ENCODE measurements at places on chromosomes 11 and 22.

- DNase-seq = no peak
Measured at GRCh38 chr11:8067929-8068575, 13.0 kb upstream of the TUB start.

- no peak for DNase-seq
Measured at GRCh38 chr11:128196235-128196634, 391.1 kb downstream of the ETS1 start.

DNA sequence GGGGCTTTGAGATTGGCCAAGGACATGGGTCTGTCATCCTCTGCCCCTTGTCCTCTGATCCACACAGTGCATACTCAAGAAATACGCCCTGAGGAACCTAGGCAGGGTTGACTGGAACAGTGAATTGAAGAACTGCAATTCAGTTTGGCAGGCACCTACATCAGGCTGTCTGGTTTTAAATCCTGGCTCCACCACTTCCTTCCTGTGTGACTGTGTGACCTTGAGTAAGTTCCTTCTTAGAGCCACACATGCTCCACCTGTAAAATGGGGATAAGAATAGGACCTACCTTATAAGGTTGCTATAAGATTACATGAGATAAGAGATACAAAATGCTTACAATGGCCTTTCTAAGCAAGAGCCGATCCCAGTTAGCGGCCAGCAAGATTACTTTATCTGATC, 15.8 kb upstream of the TCF20 start:
- no peak for DNase-seq

DNA sequence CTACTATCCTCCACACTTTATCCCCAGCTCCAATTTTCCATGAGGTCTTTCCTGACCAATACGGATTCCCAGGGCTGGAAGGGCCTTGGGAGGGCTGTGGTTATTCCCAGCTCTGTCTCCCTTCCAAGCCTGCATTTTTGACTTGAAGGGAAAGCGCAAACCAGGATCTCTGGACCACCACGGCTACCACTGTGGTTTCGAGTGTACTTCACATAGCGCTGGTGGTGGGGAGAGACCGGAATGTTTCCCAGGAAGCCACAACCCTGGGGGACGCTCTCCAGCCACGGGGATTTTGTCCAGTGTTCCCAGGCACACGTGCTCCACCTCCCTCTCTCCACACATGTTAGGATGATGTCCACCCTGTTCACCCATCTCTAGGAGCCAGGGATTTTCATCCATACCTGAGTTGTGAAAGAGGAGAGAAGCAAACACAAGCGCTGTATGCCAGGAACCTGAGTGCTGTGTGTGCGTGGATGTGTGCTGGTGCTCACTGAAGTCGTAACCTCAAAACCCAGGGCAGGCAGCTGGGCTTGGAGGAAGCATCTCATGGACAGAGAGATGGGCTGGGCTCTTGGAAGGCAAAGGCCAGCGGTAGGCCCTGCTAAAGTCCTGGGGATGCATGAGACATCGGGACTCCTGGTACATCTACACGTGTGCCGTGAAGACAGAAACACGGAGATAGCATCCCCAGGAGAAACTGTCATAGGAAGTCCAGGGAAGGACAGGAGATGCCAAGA, 1.3 kb upstream of the NPTXR start:
- no peak for DNase-seq

GRCh38 chr11:69439651-69440464, 41.6 kb upstream of the LINC01488 start:
- no peak for DNase-seq

DNA sequence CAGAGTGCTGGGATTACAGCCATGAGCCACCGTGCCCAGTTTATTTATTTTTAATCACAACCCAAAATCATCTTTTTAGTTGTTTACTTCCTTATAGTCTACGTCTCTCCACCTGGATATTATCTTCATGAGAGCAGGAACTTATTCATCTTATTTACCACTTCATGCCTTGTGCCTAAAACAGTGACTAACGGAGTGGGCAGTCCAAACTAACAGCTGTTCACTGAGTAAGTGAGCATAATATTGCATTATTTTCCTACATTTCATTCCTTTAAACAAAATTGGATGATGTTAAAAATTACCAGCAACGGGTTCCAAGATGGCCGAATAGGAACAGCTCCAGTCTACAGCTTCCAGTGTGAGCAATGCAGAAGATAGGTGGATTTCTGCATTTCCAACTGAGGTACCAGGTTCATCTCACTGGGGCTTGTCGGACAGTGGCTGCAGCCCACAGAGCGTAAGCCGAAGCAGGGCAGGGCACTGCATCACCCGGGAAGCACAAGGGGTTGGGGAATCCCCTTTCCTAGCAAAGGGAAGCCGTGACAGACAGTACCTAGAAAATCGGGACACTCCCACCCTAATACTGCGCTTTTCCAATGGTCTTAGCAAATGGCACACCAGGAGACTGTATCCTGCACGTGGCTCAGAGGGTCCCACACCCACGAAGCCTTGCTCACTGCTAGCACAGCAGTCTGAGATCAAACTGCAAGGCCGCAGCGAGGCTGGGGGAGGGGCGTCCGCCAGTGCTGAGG, 14.1 kb downstream of the TMEM123 start:
- DNase-seq = no peak

DNA sequence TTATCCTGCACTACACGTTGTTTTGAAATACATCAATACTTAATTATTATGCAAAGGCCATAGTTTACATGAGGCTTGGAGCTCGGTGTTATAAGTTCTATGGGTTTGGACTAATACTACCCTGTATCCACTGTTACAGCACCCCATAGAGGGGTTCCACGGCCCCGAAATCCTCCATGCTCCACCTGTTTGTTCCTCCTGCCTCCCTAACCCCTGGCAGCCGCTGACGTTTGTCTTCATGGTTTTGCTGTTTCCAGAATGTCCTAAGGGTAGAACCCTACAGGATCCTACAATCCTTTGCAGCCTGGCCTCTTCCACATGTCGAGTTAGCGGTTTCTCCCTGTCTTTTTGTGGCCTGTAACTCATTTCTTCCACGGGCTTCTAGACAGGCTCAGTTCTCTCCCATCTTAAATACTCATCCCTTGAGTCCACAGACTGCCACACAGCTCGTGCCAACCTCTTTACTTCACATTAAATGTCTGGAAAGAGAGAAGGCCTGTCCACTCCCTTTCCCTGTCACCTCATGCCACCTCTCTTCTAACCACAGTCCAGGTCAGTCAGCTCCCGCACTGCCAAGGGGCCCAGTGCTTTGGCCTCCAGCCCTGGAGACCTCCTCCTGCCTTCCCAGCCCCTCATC, 42.4 kb upstream of the TH start:
- DNase-seq = no peak

DNA sequence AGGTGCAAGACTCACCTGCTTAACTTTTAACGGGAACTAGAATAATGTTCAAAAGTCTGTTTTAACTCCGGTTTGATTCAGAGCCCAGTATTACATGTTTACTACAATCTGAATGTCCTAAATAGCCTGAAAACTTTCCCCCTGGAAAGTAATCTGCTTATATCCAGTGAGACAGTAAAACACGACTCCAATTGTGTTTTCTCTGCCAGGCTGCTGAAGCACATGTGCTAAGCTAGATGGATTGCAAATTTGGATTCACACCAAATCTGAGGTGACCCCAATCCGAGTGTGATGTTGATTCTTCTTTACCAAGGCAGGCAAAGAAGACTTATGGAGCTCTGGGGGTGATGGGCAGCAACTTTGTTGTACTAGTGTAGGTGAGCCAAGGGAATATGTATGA, 158.7 kb upstream of the PDGFD start:
- no peak for DNase-seq

- peak; percentile 47 for DNase-seq
Measured at GRCh38 chr11:61587951-61588727, 7.3 kb upstream of the SYT7 start.

DNA sequence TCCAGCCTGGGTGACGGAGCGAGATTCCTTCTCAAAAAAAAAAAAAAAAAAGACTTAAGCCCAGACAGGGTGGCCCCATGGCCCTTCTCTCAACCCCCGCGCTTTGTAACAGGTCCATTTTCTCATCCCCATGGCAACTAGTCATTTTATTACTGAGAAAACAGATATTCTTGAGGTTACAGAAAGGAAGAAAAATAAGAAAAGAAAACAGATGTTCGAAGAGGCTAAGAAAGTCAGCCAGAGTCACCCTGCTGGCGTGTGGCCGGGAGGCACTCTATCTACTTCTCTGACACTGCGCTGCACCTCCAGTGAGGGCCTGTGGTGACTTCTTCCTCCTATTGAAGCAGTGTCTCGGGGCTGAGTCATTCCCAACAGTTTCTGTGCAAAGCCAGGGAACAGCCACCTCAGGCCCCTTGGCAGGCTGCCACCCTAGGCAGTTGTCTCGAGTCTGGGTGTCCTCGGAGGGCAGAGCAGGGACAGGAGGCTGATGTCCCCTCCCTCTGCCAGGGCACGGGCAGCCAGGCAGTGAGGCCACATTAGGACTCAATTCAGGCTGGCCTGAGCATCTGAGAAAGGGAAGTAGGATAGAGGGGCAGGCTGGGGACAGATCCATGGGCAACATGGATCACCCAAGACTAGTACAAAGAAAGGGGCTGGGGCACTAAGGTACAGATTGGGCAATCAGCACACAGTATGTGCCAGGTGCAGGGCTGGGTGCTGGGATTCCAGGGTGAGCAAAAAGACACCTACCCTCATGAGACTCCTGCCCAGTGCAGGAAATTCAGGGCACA, 16.4 kb upstream of the SYVN1 start:
- DNase-seq = no peak

DNA sequence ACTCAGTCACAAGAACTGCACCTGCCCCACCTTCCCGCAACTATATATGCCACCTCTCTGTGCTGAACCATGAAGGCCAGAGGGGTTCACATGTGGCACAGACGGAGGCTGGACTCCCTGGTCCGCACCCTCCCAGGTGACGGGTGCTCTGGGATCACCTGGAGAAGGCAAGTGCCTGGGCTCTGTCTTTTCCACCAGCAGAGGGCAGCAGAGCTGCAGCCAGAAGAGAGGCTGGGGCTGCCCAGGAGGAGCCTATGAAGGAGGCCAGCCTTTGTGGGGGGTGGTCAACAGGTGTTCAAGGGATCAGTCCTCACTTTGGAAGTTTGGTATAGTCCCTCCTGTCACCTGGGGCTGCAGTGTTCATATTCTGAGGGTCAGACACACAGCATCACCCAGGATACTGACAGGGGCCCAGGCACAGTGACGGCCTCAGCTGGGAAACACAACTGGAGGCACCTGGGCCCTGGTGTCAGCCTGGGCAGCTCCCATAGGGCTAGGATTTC, 39.2 kb upstream of the IGLL5 start:
- DNase-seq = peak; percentile 47

DNA sequence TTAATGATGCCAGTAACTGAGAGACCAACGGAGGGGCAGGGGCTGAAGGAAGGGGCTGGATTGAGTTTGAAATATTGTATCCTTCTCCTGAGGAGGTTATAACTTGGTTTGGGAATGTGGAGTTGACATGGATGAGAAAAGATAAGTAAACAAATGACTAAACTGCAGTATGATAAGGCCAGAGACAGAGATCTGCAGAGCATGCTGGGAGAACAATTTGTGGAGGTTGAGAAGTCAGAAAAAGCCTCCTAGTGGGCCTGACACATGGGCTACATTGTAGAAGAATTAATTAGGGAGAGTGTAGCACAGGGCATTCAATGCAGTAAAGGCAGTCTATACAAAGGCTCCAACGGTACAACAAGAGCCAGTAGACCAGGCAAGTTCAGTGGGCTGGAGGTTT, 55.9 kb downstream of the SPON1 start:
- DNase-seq = no peak

- peak; percentile 66 for DNase-seq
Measured at GRCh38 chr11:85827748-85828639, 17.1 kb upstream of the SYTL2 start.

GRCh38 chr22:27792452-27793161, 8.9 kb downstream of the MN1 start:
- no peak for DNase-seq

- no peak for DNase-seq
Measured at GRCh38 chr11:32334822-32335221, 100.5 kb downstream of the WT1 start.

GRCh38 chr11:69115586-69116560, 39.9 kb upstream of the SMIM38 start:
- no peak for DNase-seq

GRCh38 chr11:129249351-129249750, 57.2 kb upstream of the ARHGAP32 start:
- no peak for DNase-seq

DNA sequence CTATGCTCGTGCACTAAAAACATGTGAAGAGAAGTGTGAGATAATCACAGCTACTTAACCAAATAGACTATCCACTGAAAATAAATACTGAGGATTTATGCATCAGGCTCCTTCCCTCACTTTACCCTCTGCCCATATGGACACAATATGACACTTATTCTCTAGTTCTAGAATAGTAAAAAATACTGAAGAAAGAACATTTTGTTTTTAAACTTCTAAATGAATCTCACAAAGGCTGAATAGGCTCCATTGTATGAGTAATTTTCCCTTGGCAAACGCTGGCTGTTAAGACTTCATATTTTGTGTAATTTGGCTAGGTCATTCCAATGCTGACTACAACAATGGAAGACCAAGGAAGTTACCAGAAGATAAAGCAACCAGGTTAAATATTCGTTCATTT, 9.9 kb downstream of the HPS5 start:
- no peak for DNase-seq

GRCh38 chr11:87374038-87374807, 336.5 kb downstream of the TMEM135 start:
- DNase-seq = no peak

DNA sequence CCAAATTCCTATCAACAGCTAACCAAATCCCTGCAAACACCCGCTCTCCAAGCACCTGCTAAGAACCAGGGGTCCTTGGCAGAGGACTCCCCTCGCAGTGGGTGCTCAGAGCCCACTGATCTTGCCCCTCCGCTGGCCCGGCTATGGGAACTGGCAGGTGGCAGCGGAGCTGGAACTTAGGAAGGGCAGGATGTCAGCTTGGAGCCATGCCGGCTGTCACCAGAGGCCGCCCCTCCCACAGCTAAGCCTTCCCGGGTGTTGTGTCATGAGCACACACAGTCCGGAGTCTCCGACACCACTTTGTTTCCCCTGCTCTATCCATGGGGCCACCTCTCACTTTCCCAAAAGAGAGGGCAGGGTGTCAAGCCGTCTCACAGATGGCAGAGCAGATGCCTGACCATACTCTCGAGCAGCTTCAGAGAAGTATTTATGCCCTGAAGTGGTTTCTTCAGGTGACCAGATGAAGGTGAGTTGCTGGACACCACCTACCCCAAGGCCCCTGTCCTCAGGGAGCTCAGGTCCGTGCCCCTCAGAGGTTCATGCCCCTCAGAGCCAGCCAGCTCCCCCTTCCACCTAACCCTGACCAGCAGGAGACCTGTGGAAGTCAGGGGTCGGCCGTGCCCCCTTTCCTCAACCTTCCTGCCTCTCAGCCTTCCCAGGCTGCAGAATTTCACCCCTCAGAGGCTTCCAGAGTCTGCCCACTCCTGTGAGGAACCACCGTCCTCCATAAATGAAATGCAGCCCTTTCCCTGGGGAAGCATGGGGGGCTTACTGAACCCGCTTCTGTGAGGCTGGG, 545.7 kb upstream of the B3GAT1 start:
- no peak for DNase-seq

DNA sequence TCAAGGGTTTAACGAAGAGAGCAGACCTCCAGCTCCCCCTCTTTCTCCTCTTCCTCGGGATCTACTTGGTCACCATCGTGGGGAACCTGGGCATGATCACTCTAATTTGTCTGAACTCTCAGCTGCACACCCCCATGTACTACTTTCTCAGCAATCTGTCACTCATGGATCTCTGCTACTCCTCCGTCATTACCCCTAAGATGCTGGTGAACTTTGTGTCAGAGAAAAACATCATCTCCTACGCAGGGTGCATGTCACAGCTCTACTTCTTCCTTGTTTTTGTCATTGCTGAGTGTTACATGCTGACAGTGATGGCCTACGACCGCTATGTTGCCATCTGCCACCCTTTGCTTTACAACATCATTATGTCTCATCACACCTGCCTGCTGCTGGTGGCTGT, 363 bp downstream of the OR8A1 start:
- DNase-seq = no peak

All from stimulated activated naive CD4-positive, alpha-beta T cell (primary cell).